Upper lobe of right lung (tissue), 1 donor: ENCODE measurements at places on chromosomes 11 and 22. TPM values are rescaled to one million over a fixed set of nuclear protein-coding genes. Genes with fewer than 3 reads are reported as not detected.

The PRG3 gene
- not detected for total RNA-seq

The GTF2H1 gene
- 40.8 TPM for total RNA-seq

The YIF1A gene
- 66.9 TPM for total RNA-seq

The PGAP2 gene
- total RNA-seq: 25.0 TPM

The ADAMTS8 gene
- total RNA-seq: 39.1 TPM

The FXYD2 gene
- 3.6 TPM for total RNA-seq

The ALX4 gene
- not detected for total RNA-seq

The CSRP3 gene
- not detected for total RNA-seq

The MMP8 gene
- not detected for total RNA-seq

The CSNK1E gene
- total RNA-seq: 115 TPM

The TUT1 gene
- 17.6 TPM for total RNA-seq

The NEU3 gene
- total RNA-seq: 9.6 TPM

The CABP7 gene
- not detected for total RNA-seq

The C11orf91 gene
- total RNA-seq: 1.5 TPM

The SYT12 gene
- total RNA-seq: not detected

The ZNRD2 gene
- total RNA-seq: 24.0 TPM

The TOM1 gene
- 101 TPM for total RNA-seq

The HBD gene
- not detected for total RNA-seq

The TRIM34 gene
- total RNA-seq: 10.4 TPM

The SERPING1 gene
- total RNA-seq: 490 TPM

The HIC2 gene
- total RNA-seq: 5.1 TPM

The ART1 gene
- total RNA-seq: 0.29 TPM

The INS gene
- total RNA-seq: not detected

The UPK3A gene
- not detected for total RNA-seq

The XKR3 gene
- not detected for total RNA-seq

The GRIK4 gene
- 4.3 TPM for total RNA-seq

The CAPN5 gene
- 6.5 TPM for total RNA-seq

The WNT7B gene
- total RNA-seq: 5.4 TPM

The F2 gene
- not detected for total RNA-seq

The THY1 gene
- 7.8 TPM for total RNA-seq

The C11orf97 gene
- not detected for total RNA-seq

The SLC25A18 gene
- 1.2 TPM for total RNA-seq

The OR4A16 gene
- total RNA-seq: not detected

The HDAC10 gene
- total RNA-seq: 48.9 TPM

The OR51E1 gene
- not detected for total RNA-seq

The ZNRF3 gene
- 15.8 TPM for total RNA-seq

The INCENP gene
- total RNA-seq: 19.5 TPM

The SHANK3 gene
- 59.9 TPM for total RNA-seq

The SAC3D1 gene
- 10.2 TPM for total RNA-seq
